ENCODE measurements at places on chromosomes 5 and 9. TPM values are rescaled to one million over a fixed set of nuclear protein-coding genes. Genes with fewer than 3 reads are reported as not detected.

- H3K27me3 ChIP-seq = no peaks in the 10 kb centered on the region
- H3K4me1 ChIP-seq = no peaks in the 10 kb centered on the region
- no peaks in the 10 kb centered on the region for H3K36me3 ChIP-seq
- no peak overlapping the region for H3K27ac ChIP-seq
- H3K4me3 ChIP-seq = no peak overlapping the region
Observed at GRCh38 chr9:100725371-100725770, 147.5 kb downstream of the CAVIN4 start.

DNA sequence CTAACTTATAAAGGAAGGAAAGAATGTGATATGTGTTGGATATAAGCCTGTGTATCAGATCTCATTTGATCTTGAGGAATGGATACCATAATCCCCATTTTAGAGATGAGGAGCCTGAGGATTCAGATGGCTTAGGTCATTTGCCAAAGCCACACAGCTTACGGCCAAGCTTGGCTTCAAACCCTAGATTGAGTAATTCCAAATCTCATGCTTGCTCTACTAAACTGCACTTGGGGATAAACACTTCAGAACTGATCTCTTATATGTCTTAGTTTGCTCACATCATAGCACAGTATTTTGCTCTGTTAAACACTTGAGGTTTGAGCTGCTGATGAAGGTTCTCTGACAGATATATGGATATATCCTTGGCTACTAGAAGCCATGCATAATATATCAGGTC lies 504.4 kb downstream of the NTRK2 start:
- H3K4me1 ChIP-seq = no peaks in the 10 kb centered on the region
- H3K36me3 ChIP-seq = no peaks in the 10 kb centered on the region
- H3K4me3 ChIP-seq = no peak overlapping the region
- H3K27ac ChIP-seq = no peak overlapping the region
- H3K27me3 ChIP-seq = no peaks in the 10 kb centered on the region

DNA sequence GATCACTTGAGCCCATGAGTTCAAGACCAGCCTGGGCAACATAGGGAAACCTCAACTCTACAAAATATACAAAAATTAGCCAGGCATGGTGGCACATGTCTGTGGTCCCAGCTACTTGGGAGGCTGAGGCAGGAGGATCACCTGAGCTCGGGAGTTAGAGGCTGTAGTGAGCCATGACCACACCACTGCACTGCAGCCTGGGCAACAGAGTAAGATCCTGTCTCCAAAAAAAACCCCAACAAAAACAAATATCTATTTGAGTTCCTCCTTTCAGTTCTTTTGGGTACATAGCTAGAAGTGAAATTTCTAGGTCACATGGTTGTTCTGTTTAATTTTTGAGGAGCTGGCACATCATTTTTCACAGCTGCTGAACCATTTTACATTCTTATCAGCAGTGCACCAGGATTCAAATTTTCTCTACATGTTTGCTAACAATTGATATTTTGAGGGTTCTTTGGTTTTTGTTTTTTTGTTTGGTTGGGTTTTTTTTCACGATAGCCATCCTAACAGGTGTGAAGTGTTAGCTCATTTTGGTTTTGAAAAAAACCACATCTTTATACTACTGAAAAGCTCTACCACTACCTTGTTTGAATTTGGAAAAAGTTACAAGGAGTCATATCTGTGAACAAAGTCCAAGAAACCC lies 176.9 kb upstream of the SLC12A2 start:
- no peak overlapping the region for H3K27ac ChIP-seq
- no peak overlapping the region for H3K4me3 ChIP-seq
- no peaks in the 10 kb centered on the region for H3K36me3 ChIP-seq
- DNase-seq = no peak

GRCh38 chr5:144484124-144484897 lies 313.6 kb downstream of the KCTD16 start:
- H3K27me3 ChIP-seq = no peaks in the 10 kb centered on the region
- H3K36me3 ChIP-seq = no peaks in the 10 kb centered on the region
- H3K4me3 ChIP-seq = no peak overlapping the region
- H3K4me1 ChIP-seq = no peaks in the 10 kb centered on the region
- no peak for DNase-seq
- H3K27ac ChIP-seq = no peak overlapping the region

- no peaks in the 10 kb centered on the region for H3K36me3 ChIP-seq
- no peak overlapping the region for H3K4me3 ChIP-seq
- no peak for DNase-seq
- no peaks in the 10 kb centered on the region for H3K27me3 ChIP-seq
Observed at GRCh38 chr9:115969096-115969495, 184.5 kb upstream of the PAPPA start.

GRCh38 chr5:134975078-134975715 lies 7.5 kb downstream of the CATSPER3 start:
- no peaks in the 10 kb centered on the region for H3K36me3 ChIP-seq
- H3K4me1 ChIP-seq = no peaks in the 10 kb centered on the region
- H3K27ac ChIP-seq = no peak overlapping the region
- H3K27me3 ChIP-seq = no peaks in the 10 kb centered on the region
- DNase-seq = no peak

- no peak overlapping the region for H3K27ac ChIP-seq
- no peak for DNase-seq
Observed at GRCh38 chr5:167472566-167473108, 818.8 kb upstream of the WWC1 start.

GRCh38 chr9:114355821-114356220 lies 26.2 kb downstream of the ORM2 start:
- H3K27ac ChIP-seq = no peak overlapping the region
- H3K36me3 ChIP-seq = peaks cover 34% of the 10 kb centered on the region
- DNase-seq = no peak
- peaks cover 61% of the 10 kb centered on the region for H3K4me1 ChIP-seq

DNA sequence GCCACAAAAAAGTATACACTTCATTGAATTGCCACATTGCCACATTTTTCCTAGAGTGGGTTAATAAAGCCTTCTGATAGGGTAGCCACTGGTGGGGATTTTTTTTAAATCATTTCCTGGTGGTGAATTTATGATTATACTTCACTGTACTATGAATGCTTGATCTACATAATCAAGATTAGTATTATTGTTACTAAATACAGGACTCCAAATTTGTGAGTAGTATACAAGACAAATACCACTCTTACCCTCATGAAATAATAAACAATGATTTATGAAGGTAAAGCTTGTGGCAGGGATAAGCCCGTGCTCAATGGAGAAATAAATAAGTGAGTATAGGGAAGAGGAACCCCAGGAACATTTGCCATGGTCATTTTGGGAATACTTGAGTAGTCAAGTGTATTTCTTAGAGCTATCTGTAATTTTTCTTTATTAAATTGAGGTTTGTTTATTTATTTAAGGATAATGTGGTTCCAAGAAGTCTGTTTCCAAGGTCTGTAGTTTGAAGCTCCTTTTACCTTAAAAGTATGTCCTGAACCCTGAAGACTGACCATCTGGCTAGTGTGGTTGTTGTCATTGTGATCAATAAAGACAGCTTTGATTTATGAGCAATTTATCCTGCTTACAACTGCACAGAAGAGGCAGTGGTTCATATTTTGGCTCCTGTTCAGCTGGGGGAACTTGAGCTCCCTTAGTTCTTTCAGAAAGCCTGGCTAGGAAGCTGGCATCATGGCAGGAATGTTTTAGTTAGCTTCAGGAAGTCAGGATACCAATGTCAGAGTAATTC lies 118.6 kb downstream of the ZSWIM6 start:
- no peak overlapping the region for H3K27ac ChIP-seq
- H3K27me3 ChIP-seq = no peaks in the 10 kb centered on the region
- no peak overlapping the region for H3K4me3 ChIP-seq
- H3K4me1 ChIP-seq = no peaks in the 10 kb centered on the region

- no peak for DNase-seq
- no peaks in the 10 kb centered on the region for H3K36me3 ChIP-seq
- no peak overlapping the region for H3K4me3 ChIP-seq
- no peaks in the 10 kb centered on the region for H3K27me3 ChIP-seq
- no peaks in the 10 kb centered on the region for H3K4me1 ChIP-seq
Observed at GRCh38 chr9:80932947-80933780, 756.2 kb downstream of the TLE1 start.

GRCh38 chr5:116546033-116546742 lies 28.4 kb downstream of the SEMA6A start:
- no peaks in the 10 kb centered on the region for H3K36me3 ChIP-seq
- H3K27ac ChIP-seq = no peak overlapping the region
- H3K4me3 ChIP-seq = no peak overlapping the region

DNA sequence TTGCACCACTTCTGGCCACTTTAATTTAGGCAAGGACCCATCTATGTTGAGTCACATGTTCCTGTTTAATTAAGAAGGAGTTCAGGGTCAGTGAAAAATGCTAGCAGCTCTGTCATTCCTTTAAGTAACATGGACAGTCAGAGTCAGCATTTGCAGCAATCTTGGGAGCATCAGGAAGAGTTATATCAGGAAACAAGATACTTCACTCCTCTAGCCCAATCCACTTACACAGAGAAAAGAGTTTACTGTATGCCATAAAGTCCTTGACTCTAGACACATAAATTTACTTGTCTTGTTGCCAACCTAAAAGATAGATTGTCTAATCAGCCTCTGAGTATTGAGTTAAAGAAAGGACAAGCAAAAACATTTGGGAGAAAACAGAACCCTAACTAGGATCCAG lies 266.7 kb downstream of the PJA2 start:
- DNase-seq = no peak
- no peak overlapping the region for H3K27ac ChIP-seq
- H3K36me3 ChIP-seq = no peaks in the 10 kb centered on the region
- H3K4me1 ChIP-seq = no peaks in the 10 kb centered on the region
- no peaks in the 10 kb centered on the region for H3K27me3 ChIP-seq

DNA sequence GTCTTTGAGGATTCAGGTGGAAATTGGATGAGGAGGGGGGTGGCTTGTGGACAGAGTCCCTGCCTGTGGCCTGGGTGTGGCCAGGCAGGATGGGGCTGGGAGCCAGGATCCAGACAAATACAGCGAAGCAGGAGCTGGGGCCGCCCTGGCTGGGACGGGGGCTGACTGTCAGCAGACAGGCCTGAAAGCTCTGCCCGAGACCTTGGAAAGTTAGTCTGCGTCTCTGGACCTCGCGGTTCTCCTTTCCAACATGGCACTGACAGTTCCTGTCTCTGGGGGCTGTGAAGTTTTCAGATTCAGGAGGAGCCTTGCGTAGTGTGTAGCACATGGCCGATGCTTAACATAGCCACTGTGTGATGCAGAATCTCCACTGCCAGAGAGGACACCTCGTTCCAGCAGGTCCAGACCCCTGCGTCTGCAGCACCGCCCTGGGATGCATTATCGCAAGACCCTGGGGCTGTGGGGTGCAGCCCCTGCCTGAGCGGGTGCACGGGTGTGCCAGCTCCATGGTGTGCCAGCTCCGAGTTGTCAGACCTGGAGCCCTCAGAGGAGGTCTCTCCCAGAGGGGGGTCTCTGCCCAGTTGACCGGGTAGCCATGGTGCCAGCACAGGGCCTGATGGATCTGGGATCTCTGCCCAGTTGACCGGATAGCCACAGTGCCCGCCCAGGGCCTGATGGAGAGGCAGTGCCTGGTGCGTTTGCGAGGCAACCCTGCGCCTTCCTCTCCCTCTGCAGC lies 89.3 kb downstream of the COL5A1 start:
- no peak for DNase-seq
- no peak overlapping the region for H3K4me3 ChIP-seq
- H3K4me1 ChIP-seq = no peaks in the 10 kb centered on the region
- no peaks in the 10 kb centered on the region for H3K36me3 ChIP-seq
- H3K27ac ChIP-seq = no peak overlapping the region

PCDHGA11 gene
- 0.10 TPM for total RNA-seq

CATSPER3 gene
- 0.93 TPM for total RNA-seq

BARHL1 gene
- total RNA-seq = not detected

GRXCR2 gene
- total RNA-seq = not detected

IFNA2 gene
- not detected for total RNA-seq

TAF11L8 gene
- not detected for total RNA-seq

SPRY4 gene
- total RNA-seq = 0.33 TPM

LRRC19 gene
- not detected for total RNA-seq

SOHLH1 gene
- not detected for total RNA-seq

ANKRD20A1 gene
- not detected for total RNA-seq

GRIA1 gene
- total RNA-seq = not detected

Measured in T-cell (primary cell).